Caco-2 (cell line): ENCODE measurements at places on chromosomes 2 and 18.

DNA sequence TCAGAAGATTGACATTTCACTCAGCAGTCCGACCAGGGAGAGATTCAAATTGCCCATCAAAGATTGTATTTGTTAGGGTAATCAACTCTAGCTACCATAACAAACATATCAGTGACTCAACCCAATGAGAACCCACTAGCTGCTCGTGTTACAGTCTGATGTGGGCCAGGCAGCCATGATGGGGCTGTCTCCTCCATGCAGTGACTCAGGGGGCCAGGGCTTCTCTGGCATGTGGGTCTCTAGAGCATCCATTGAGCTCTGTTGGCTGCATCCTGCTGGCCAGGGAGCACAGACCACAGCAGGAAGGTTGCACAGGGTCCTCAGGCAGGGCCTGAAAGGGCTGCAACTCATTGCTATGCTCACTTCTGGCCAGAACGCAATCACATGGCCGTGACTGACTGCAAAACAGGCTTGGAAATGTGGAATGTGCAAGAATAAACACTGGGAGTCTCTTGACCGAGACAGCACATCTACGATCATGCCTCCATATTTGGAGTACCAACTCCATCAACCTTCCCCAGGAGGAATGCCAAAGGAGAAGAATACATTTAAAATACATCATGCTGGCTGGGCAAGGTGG, 216.8 kb downstream of the EIPR1 start:
- DNase-seq, result no peak

DNA sequence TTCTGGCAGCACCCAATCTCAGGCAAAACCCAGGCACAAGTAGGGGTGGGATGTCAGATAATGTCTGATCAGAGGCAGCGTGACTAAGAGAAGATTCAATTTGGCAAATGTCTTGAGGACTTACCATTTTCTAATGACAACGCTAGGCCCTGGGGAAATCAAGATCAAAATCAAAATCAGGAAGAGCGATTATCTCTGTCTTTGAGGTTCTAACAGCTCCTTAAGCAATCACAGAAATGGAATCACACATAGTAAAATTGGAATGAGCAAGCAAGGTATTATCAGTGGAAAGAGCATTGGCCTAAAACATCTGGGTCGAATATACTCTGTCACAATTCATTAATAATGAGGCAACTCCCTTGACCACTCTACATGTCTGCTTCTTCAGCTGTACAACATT, 8.6 kb upstream of the SERPINB2 start:
- no peak for DNase-seq

- DNase-seq, result no peak
Measured at GRCh38 chr2:40431600-40431955, 20.3 kb downstream of the SLC8A1 start.

- no peak for DNase-seq
Measured at GRCh38 chr2:183195998-183196409, 71.8 kb downstream of the NUP35 start.

DNA sequence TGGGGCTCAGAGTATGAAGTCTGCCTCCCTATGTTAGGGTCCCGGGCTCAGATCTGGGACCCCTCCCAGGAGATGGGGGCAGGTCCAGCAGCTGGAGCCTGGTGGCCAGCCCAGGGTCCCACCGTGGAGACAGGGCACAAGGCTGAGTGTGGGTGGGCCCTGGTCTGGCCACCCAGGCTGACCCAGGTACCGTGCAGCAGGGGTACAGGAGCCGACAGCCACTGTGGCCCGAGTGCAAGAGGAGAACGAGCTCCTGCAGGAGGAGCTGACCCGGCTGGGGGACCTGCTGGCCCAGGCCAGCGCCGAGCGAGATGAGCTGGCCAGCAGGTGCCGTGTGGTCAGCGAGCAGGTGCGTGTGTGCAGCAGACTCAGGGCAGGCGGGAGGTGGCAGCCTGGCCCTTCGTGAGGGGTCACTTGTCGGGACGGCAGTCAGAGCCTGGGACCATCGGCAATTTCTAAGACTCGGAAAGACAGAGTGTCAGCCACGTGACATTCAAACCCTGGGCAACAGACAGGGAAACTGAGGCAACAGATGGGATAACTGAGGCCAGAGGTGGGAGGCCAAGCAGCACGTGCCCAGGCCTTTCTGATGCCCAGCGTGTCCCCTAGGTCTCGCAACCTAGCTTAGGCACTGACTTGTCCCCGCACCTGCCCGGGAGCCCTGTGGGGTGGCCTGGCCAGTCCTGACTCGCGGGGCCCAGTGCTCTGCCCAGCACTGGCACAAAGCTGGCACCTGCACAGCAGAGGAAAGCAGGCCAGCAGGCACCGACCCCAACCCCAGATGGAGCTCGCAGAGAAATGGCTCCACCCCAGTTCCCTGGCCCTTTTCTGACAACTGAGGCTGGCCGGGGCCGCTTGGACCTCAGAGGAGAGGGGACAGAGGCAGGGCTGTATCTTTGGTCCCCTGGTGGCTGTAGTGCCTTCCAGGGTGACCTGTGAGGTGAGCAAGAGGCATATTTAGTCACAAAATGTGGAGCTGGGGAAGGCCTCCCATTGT, 13.9 kb downstream of the CROCC2 start:
- DNase-seq, result no peak

DNA sequence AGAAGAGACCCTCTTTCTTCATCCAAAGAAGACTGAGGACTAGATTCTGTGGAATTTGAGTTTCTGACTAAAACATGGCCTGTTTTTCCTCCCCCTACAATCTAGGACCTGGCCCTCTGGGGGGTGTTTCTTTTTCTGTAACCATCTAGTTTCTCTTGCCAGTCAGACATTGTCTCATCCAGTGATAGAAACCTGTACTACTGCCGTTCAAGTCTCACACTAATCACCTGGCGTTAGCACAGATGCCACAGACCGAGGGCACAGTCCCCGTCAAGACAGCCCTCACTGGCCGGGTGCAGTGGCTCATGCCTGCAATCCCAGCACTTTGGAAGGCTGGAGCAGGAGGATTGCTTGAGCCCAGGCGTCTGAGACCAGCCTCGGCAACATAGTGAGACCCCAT, 126.9 kb upstream of the NDUFV2 start:
- no peak for DNase-seq

- no peak for DNase-seq
Measured at GRCh38 chr2:24374301-24374700, 14.0 kb upstream of the ITSN2 start.

GRCh38 chr2:126653109-126653508, 2.8 kb upstream of the GYPC start:
- no peak for DNase-seq

DNA sequence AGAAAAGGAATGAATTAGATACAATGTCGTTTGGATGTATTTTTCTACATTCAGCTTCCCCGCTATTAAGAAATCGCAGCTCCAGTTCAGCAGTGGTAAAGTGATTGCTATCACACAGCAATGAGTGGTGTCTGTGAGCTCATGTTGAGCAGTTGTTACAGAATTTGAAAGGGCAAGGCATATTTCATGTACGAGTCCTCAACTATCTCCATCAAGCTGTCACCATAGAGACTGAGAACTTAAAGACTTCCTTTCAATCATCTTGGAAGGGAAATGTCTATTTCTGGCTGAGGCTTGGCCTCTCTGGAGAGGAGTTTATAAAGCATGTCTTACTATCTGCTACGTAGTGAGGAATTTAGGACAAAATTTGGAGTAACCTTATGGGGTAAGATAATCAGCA, 24.4 kb upstream of the FAM117B start:
- no peak for DNase-seq

DNA sequence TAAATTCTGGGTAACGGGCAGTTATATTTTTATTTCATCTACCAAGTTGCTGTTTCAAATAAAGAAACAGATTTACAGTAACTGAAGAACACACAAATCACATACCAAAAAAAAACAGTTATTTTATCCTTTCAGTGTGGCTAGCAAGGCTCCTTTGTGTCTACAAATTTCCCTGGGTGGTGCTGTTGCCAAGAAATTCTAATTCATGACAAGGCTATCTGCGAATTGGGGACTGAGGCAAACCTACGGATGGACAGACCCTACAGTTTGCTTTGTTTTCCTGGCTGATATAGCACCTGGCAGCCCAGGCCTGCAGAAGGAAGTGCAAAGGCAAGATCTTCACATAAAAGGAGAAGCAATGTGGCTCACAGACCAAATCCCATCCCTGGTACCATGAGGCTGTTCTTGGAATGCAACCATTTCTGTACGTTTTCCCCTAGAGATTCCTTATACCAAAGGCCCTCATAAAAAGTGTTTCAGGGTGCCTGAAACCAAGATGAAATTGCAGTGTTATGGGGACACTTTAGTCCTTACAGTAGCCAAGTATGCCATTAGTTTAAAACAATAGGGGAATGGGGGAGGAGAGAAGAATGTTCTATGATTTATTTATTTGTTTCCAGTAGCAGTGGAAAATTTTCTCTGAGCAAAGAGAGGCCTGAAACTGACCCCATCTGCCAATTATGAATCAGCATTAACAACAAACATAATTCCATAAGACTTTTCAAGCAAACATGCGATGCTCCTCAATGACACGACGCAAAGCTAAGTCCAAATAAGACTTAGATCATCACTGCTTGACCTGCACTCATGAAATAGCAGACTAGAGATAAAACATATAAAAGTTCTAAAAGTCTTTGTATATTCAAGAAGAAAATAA, 4.3 kb downstream of the KLF7 start:
- no peak for DNase-seq

GRCh38 chr2:46570396-46570795, 91.0 kb downstream of the TMEM247 start:
- DNase-seq, result no peak

DNA sequence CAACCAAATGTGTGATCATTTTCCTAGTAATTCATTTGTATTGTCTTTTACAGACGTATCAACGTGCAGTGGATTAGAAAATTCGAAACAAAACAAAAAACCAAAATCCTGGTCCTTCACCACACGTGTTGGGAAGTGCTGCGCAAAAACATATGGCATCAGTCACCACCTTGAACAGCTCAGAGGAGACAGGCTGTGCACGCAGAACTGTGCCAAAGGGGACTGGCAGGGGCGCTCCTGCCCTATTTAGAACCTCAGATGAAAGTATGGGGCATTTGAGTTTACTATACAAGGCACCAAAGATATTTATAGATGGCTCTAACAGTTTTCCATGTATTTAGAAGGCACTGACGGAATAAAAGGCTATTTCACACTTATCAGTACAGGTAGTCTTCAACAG, 42.3 kb downstream of the NOL10 start:
- DNase-seq, result no peak

GRCh38 chr18:48862678-48863270, 88.0 kb downstream of the SMAD7 start:
- no peak for DNase-seq

- DNase-seq, result no peak
Measured at GRCh38 chr2:203811491-203812221, 55.9 kb upstream of the CTLA4 start.

DNA sequence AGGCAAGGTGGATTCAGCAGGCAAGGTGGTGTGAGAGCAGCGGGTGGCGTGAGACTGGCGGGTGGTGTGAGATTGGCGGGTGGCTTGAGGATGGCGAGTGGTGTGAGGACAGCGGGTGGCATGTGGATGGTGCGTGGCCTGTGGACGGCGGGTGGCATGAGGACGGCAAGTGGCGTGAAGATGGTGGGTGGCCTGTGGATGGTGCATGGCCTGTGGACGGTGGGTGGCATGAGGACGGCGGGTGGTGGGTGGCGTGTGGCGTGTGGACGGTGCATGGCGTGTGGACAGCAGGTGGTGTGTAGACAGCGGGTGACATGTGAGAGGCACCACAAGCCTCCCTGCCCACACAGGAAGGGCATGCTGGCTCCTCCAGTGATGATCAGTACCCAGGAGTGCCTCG, 186.9 kb upstream of the SALL3 start:
- DNase-seq, result no peak

- DNase-seq, result no peak
Measured at GRCh38 chr2:83970217-83970929, 488.7 kb downstream of the SUCLG1 start.

DNA sequence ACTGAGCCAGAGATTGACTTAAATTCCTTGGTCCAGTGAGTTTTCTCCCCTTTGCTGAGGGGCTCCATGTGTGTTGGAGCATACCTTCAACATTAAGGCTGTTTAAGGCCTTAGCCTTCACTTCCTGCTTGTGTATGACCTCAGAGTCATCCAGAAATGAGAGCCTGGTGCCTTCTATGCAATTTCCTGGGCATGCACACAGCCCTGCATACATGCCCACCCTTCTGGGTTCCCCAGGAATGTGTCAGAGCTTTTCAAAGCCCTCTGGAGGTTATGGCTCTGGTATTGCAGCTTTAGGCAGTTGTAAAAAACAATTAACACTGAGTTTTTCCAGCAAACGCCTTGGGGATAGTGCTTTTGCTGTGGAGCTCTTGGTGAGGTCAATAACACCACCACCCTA, 16.7 kb downstream of the IL1R1 start:
- DNase-seq, result no peak

DNA sequence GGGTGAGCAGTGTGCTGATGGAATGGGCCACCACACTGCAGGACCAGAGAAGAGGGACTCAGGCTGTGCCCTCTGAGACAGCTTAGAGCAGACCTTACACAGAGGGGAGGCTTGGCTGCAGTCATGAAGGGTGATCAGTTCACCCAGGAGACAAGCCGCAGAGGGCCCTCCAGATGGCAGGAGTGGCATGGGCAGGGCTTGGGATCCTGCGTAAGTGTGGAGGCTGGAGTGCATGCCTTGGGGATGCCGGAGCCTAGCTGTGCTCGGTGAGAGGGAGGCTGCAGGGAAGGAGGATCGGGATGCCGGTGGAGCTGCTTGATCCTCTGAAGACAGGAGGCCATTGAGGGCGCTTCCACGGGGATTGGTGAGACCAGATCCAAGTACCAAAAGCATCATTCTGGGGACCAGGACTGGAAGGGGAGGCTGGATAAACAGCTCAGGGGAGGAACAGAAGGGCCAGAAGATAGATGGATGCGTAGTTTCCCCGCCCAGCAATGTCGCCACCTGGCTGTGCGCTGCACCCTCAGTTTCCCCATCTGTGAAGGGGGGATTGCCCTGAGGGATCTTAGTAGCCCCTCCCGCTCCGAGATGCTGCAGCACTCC, 163.4 kb downstream of the INHBB start:
- peak; percentile 29 for DNase-seq

DNA sequence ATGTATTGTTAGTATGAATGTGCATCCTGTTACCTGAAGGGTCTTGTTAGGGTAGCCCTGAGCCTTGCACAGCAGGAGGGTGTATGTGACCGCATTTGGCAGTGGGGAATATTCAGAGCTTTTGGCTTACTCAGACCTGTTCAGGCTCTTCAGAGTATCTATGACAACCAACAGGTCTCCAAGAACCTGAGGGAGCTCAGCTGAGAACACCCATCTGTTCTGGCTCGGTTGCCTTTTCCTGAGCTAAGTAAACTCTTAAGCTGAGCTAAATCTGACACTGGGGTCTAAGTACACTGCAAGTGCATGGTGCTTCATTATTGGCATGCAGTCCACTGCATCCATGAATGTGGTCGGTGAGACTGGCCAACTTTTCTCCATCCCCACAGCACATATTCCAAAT, 92.4 kb upstream of the CHST9 start:
- DNase-seq, result no peak
